ENCODE measurements at places on chromosomes 3 and 15. TPM values are rescaled to one million over a fixed set of nuclear protein-coding genes. Genes with fewer than 3 reads are reported as not detected.
A peak's percentile ranks its signal among the peaks of the same experiment; 100 is the strongest.

Gene MYO5C
- polyA plus RNA-seq = 30.4 TPM

Gene SCN11A
- 0.85 TPM for polyA plus RNA-seq

DNA sequence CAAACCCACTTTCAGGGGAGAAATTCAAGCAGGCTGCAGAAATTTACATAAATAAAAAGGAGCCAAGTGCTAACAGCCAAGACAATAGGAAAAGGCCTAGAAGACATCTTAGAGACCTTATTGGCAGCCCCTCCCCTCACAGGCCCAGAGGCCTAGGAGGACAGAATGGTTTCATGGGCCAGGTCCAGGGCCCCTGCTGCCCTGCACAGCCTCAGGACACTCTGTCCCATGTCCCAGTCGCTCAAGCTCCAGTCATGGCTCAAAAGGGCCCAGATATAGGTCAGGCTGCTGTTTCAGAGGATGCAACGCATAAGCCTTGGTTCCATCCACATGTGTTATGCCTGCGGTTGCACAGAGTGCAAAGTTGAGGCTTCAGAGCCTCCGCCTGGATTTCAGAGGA, 55.8 kb downstream of the SLC41A3 start:
- DNase-seq = no peak

DNA sequence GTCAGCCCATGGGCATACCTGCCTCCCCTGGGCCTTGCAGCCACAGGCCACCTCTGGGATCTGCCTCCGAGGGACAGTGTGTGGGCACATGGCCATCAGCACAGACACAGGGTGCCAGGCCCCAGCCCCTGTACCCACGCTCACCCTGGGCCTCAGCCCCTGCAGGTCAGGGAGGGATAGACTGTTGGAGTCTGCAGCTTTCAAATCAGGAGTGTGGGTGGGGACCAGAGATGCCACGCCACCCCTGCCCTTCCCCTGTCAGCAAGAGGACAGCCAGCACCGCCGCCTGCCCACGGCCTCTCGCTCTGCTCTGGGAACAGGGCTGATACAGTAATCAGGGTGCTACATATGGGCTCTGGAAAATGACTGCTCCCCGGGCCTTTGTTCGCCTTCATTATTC, 72.7 kb downstream of the DNAJB8 start:
- no peak for DNase-seq

DNA sequence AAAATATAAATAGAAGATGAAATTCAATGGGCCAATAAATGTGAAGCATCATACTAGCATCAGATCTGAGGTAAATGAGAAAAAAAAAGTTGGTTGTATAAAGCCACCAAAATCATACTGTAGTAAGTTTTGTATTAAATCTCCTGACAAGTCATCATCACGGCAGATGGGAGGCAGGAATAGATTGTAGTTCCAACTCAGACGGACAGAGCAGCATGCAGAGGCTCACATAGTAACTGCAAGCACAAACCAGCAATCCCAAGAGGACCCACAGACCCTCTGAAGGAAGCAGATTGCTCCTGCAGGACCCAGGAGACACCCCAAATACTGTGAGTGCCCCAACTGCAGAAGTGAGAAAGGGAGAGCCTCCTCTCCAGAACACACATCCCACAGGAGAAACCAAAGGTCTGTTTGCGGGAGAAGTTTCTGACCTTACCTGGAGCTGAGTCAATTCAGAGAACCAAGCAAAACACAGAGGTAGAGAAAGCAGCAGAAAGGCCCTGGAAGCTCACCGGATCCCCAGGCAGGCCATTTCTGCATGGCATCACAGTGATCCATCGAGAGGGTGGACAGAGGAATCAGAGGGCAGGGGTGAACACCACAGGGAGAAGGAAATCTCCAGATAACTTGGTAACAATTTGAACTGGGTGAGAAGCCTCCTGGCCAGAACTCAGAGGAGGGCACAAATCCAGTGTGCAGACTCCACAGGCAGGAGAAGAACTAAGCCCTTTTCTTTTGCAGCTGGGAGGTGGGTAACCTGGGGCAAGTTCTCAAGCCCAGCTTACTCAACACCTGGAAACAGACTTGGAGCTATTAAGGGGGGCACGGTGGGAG, 141.6 kb upstream of the ARHGEF26 start:
- DNase-seq = no peak

DNA sequence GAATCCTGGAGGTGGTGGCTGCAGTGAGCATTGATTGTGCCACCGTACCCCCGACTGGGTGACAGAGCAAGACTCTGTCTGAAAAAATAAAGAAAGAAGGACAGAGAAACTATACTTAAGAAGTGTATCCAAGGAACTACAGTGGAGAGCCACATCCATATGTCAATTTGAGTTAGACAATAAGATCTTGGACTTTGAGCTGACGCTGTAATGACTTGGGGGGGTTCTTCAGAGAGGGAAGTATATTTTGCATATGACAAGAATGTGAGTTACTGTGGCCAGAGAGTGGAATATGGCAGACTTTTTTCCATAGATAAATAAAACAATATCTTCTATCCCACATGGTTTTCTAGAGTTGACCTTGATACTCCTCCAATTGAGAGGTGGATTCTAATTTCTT, 52.6 kb upstream of the TEX264 start:
- no peak for DNase-seq

GRCh38 chr15:98794211-98794610, 145.9 kb downstream of the IGF1R start:
- no peak for DNase-seq

DNA sequence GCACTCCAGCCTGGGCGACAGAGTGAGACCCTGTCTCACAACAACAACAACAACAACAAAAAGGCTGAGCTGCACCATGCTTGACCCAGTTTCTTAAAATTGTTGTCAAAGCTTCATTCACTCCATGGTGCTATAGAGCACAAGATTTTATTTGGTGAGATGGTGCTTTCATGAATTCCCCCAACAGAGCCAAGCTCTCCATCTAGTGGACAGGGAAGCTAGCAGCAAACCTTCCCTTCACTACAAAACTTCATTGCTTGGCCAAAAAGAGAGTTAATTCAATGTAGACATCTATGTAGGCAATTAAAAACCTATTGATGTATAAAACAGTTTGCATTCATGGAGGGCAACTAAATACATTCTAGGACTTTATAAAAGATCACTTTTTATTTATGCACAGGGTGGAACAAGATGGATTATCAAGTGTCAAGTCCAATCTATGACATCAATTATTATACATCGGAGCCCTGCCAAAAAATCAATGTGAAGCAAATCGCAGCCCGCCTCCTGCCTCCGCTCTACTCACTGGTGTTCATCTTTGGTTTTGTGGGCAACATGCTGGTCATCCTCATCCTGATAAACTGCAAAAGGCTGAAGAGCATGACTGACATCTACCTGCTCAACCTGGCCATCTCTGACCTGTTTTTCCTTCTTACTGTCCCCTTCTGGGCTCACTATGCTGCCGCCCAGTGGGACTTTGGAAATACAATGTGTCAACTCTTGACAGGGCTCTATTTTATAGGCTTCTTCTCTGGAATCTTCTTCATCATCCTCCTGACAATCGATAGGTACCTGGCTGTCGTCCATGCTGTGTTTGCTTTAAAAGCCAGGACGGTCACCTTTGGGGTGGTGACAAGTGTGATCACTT, 2.0 kb downstream of the CCR5 start:
- DNase-seq = peak; percentile 58

GRCh38 chr3:16449369-16449768, 64.1 kb downstream of the RFTN1 start:
- DNase-seq = no peak

Gene NRG4
- 3.7 TPM for polyA plus RNA-seq

GRCh38 chr15:86558252-86558651, 478.6 kb downstream of the AGBL1 start:
- DNase-seq = no peak

GRCh38 chr3:172685331-172686214, 25.3 kb downstream of the NCEH1 start:
- DNase-seq = no peak

DNA sequence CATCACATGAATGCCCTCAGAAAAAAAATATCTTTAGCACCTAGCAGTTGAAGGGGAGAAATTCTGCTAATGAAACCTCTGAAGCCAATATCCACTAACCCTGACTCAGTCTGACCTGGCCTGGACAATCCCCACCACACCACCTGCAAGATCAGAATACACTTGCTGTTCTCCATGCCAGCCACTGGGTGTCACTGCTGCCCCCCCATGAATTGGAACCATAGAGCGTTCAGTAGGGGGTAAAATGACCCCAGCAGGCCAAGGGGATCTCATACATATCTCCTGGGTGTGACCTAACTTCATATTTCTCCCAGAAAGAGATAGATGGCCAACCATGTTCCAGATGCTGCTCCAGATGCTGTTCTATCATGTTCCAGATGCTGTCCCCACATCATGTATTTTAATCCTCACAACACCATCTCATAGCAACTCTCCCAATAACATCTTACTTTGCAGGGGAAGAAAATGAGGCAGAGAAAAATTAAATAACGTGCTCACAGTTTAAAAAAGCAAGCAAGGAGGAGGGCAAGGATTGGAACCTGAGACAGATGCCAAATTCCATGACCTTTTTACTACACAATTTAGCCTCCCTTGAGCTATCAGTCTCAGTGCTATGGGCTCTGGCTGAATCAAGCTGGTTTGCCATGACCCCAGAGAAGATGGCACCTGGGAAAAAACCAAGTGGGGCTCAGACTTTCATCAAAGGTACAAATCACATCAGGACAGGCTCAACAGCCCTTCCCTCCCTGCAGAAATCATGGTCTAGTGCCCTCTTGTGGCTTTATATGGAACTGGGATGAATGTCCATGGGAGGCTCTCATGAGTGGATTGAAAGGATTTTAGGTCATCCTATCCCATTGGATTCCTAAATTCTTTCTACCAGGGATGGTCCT, 12.4 kb downstream of the NTRK3 start:
- no peak for DNase-seq

DNA sequence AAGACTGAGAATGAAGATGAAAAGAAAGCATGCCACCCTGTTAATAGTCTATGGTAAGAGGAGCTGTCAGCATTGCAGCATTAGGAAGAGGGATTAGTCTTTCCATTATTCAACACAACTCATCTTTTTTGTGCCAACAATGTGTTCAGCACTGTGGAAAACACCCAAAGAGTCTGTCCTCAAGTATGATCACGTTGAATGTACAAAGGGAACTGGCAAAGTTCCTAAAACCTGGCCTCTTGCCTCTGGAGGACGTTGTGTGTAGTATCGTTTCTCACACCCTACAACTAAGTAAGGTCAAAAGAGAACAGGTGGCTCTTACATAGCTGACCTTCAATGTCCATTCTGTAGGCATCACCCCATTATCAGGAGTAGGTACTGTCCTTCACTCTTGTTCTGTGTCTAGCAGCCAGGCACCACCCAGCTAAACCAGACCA, 147.9 kb upstream of the THBS1 start:
- DNase-seq = no peak

Gene GRM2
- 0.79 TPM for polyA plus RNA-seq

Gene EXD1
- 0.06 TPM for polyA plus RNA-seq

Gene ARIH2
- polyA plus RNA-seq = 92.4 TPM

Gene NUP210
- 17.9 TPM for polyA plus RNA-seq

- DNase-seq = no peak
Measured at GRCh38 chr15:57343048-57343447, 33.3 kb upstream of the CGNL1 start.

- DNase-seq = no peak
Measured at GRCh38 chr3:186821429-186822387, 15.4 kb upstream of the RFC4 start.

Gene C3orf18
- polyA plus RNA-seq = 22.9 TPM

GRCh38 chr3:123750209-123750608, 133.9 kb downstream of the MYLK start:
- DNase-seq = no peak

GRCh38 chr3:191235331-191236314, 36.6 kb downstream of the OSTN start:
- DNase-seq = no peak

- no peak for DNase-seq
Measured at GRCh38 chr3:123385001-123385401, 63.9 kb downstream of the ADCY5 start.

DNA sequence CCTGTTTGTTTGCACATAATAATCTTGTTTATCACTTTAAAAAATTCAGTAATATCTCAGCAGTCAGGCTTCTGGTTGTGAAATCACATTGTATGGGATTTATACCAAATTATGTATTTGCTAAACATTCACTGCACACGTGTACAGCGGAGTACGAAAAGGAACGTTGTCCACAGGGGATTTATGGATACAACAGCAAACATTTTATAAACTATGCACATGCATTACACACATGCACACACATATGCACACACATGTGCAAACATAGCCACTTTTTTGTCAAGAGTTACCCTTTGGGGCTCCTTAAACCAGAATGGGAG, 150.5 kb downstream of the LRRK1 start:
- DNase-seq = no peak

GRCh38 chr15:45594319-45594718, 7.1 kb downstream of the BLOC1S6 start:
- no peak for DNase-seq

- no peak for DNase-seq
Measured at GRCh38 chr3:97658668-97659285, 105.8 kb upstream of the ARL6 start.

Gene GATA2
- 9.2 TPM for polyA plus RNA-seq

Measured in left lung (tissue), 14 donors.